ENCODE measurements at places on chromosomes 4 and X. TPM values are rescaled to one million over a fixed set of nuclear protein-coding genes. Genes with fewer than 3 reads are reported as not detected.

The NCAPG gene
- total RNA-seq = 7.1 TPM

DNA sequence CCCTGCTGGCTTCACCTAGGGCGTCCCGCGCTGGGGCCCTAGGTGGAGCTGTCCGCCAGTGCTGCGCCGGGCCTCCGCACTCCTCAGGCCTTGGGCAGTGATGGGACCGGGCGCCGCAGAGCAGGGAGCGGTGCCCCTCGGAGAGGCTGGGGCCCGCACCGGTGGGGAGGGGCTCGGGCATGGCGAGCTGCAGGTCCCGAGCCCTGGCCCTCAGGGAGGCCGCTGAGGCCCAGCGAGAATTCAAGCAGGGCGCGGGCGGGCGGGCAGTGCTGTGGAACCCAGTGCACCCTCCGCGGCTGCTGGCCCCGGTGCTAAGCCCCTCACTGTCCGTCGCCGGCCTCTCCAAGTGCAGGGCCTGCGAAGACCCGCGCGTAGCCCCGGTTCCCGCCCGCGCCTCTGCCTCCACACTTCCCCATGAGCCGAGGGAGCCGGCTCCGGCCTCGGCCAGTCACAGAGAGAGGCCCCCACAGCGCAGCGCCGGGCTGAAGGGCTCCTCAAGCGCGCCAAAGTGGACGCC is 565.1 kb upstream of the NDST4 start:
- no peak for DNase-seq

- DNase-seq = no peak
These were observed 2.3 kb upstream of the RGS12 start for GRCh38 chr4:3290476-3290875.

DNA sequence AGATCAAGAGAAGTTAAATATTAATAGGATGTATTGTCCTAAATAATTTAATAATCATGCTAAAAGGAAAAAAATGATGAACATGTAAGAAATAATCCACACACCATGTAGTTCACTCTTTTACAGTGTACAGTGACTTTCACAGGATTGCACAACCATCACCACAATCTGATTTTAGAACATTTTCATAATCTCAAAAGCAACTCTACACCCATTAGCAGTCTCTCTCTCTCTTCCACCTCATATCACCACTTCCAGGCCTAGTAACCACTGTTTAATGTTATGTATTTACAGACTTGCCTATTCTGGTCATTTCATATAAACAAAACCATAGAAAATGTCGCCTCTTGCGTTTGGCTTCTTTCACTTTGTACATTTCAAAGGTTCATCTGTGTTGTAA is 153.4 kb downstream of the FSTL5 start:
- no peak for DNase-seq

GRCh38 chr4:179664430-179665027 is 2222.3 kb upstream of the AGA start:
- DNase-seq = no peak

- no peak for DNase-seq
These were observed 8.0 kb upstream of the DGAT2L6 start for GRCh38 chrX:70169281-70169680.

DNA sequence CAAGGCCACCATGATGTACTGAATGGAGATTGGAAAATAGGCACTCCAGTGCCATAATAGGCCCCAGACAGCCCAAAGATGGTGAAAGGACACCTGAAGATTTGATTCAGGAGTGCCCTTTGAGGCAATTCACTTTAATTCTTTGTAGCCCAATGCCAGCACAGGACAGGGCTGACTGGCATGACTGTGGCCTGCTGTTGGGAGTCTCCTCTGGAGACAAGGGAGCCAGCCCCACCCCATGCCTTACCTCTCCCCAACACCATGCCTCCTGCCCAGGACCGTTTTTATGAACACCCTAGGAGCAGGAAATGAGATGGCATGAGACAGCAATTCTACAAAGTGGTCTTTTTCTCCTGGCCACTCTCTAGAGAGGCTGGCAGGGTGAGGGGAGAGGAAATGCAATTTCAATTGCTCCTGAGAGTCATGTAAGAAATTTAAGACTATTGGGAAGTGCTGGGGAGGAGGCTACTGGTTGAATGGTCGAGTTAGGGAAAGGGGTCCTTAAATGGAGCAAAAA is 94.2 kb upstream of the MAMLD1 start:
- DNase-seq = no peak

DNA sequence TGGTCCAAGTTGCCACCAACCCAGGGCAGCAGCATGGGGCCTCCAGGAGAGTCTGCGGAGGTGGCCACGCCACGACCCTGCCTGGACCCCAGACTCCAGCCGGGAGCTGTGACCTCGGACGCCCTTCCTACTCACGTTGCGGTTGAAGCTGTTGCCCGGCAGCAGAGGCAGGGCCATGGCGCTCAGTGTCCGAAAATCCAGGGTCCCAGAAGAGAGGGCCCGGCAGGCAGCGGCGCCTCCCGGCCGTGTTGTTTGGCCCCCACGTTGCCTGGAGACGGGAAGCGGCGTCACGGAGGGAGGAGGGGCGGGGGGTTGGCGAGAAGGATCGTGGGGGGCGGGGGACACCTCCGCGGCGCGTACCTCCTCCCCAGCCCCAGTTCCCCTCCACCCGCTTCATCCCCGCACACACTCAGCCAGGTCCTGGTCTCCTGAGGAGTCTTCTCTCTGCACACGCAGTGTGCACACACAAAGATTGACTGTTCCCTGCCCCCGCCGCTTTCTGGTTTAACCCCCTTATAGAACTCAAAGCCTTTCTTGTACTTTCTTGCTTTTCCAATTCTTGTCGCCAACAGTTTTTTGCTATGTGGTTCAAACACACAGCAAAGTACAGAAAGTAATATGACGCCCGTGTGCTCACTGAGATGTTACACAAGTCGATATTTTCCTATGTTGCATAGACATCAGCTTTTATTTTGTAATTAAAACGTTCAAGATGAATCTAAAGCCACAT is at the start of gene EFHC2:
Gene EFHC2 (minus strand): TSS at position 261 of the 730 bp plus-strand sequence. CDS start 84 bp downstream, at position 177.
- peak; percentile 38 for DNase-seq
